ENCODE measurements at places on chromosomes 5 and 9. TPM values are rescaled to one million over a fixed set of nuclear protein-coding genes. Genes with fewer than 3 reads are reported as not detected.

Gene TEX10
- 39.3 TPM for total RNA-seq

Gene OR4F3
- total RNA-seq: 0.32 TPM

Gene SELENOP
- 15.5 TPM for total RNA-seq

Gene CNTNAP3B
- 0.97 TPM for total RNA-seq

Gene LECT2
- not detected for total RNA-seq

GRCh38 chr9:107492381-107492970 is 2.9 kb upstream of the KLF4 start:
- no peak for DNase-seq

- peak; percentile 66 for DNase-seq
Observed at GRCh38 chr9:6414247-6414641, 1.2 kb downstream of the UHRF2 start.

DNA sequence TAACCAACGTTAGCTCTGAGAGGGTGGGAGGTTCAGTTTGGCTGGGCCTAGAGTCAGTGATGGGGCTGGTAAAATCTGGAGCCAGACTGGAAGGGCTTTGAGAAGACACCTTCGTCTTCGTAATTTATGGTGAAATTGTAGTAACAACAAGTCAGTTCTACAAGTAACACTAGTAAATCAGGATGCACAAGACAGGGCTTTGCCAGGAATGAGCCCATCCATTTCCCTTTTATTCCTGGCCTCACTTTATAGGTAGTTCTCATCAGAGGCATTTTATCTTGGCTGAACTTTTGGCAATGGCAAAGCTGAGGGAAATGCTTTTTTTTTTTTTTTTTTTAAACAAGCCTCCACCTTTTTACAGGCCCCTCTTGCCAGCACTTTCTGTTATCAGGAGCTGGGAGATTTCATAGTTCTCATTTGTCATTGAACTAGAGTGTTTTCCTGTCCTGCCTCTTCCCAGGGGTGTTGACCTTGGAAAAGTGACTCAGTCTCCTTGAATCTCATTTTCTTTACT is 110.5 kb upstream of the KLF4 start:
- no peak for DNase-seq

DNA sequence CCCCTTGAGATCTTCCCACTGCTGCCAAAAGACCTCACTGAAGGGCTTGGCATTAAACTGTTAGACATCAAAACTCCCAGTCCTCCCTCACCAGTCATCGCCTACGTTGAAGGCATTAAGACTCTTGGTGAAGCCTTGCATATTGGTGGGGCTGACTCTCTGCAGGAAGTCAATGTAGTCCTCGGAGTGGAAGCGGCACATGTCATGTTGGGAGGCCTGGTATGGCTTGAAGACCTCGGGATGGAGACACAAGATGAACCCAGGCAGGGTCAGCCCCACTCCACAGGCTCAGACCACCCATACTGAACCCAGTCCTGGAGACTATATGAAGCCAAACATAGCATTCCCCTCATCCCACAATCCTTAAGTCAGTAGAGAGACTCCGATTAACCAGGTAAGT is 1.9 kb downstream of the HDAC3 start:
- DNase-seq: no peak

DNA sequence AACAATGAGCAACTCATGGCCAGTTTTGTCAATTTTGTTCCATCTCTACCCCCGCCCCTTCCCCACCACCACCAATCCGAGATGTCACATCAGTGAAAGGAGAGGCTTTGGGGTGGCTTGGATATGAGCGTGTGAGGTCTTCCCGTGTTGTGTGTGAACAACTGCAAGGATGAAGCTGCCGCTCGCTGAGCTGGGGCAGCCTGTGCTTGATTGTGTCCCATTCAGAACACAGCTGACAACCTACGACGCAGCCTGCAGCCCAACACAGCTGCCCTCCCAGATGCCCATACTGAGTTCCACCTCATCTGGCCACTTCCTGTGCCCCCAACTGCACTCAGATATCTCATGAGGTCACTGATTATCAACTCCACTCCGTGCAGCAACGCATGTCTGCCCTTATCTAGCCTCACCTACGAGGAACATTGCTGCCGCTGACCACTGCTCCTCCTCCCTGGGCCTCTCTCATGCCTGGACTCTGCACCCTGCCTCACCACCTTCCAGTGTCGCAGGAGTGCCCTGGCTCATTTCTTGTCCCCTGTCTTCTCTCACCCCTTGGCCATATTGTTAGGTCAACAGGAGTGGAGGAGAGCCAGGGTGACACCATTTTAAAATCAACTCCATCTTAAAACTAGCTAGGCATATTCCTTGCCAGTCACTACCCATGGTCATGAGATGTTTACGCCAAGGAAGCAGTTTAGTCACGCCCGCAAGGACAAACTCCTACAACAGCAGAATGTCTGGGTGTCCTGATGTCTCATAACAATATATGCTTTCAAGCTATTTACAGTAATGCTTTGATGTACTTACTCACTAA is 7.3 kb upstream of the IL4 start:
- DNase-seq: no peak

DNA sequence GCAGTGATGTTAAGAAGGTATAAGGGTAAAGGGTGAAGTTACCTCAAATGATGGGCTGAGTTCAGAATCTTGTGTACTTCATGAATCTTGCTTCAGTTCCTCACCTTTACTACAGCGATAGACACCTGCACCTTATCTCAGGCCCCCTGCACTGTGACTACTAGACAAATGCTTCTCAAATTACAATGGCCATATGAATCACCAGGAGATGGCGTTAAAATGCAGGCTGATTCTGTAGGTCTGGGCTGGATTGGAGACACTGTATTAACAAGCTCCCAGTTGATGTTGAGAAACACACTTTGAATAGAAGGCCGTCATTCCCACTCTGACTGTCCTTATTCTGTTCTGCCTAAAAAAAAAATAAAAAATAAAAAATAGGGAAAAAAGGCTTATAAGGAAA is 29.8 kb downstream of the TARS1 start:
- DNase-seq: peak; percentile 62

DNA sequence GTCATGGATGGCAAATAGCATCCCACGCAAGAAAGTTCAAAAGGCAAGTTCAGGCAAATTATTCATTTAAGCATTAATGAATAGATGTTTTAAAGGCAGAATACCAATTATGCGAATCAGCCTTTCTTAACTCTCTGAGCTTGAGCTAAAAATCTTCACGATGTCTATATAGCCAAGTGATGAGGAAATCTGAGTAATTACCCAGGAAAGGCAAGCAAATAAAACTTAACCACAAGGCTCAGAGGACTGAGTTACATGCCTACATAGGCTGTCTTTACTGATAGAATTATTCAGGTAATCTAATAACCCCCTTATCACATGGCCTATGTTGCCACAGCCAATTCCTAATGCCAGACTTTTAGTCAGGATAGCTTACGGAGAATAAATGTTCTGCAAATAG is 120.8 kb upstream of the MTAP start:
- DNase-seq: peak; percentile 88

DNA sequence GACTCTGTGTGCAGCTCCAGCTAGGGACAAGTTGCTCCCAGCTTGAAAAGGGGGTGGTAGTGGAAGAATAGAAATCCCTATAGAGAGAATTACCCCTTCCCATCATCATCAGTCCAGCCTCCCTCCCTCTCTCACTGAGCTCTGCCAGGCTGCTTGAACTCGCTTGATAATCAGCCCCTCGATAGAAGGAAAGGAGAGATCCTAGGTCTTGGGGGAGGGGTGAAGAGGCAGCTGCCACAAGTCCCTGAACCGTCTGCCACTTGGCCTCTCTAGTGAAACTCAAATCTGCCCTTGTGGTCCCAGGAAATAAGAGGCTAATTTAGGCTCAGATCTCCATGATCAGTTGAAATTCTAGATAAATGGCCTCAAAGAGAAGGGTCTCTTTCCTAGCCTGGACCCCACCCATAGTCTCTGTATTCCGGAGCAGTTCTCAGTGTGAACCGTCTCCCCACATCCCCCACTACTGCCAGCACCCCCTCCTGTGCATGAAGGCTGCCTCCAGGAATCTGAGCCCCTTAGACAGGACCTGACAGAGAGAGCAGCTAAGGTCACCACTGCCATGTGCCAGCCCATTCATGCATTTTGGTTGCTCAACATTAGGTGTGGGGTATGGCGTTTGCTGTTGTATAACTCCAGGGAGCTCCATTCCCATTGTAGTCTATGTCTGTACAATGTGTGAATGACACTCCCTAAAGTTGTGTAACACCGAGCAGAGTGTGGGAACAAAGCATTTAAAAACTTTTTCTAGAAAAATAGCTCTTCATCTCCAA is 5.5 kb downstream of the DNAJB5 start:
- DNase-seq: peak; percentile 76

GRCh38 chr5:64333886-64334285 is 168.2 kb downstream of the RNF180 start:
- no peak for DNase-seq

- DNase-seq: peak; percentile 33
Observed at GRCh38 chr9:112925058-112925641, 34.5 kb upstream of the SLC46A2 start.

GRCh38 chr5:67541875-67542274 is 345.3 kb upstream of the CD180 start:
- no peak for DNase-seq

GRCh38 chr5:89299998-89300397 is 417.0 kb upstream of the MEF2C start:
- no peak for DNase-seq

GRCh38 chr5:33297760-33298216 is 143.0 kb upstream of the TARS1 start:
- DNase-seq: peak; percentile 22

- peak; percentile 3 for DNase-seq
Observed at GRCh38 chr5:165405340-165405739, 1899.9 kb downstream of the MAT2B start.

GRCh38 chr5:144141585-144141984 is 28.9 kb downstream of the YIPF5 start:
- no peak for DNase-seq

- peak; percentile 63 for DNase-seq
Observed at GRCh38 chr5:80181618-80182211, 74.1 kb downstream of the SERINC5 start.
